ENCODE measurements at places on chromosomes 5 and 9. TPM values are rescaled to one million over a fixed set of nuclear protein-coding genes. Genes with fewer than 3 reads are reported as not detected.

DNA sequence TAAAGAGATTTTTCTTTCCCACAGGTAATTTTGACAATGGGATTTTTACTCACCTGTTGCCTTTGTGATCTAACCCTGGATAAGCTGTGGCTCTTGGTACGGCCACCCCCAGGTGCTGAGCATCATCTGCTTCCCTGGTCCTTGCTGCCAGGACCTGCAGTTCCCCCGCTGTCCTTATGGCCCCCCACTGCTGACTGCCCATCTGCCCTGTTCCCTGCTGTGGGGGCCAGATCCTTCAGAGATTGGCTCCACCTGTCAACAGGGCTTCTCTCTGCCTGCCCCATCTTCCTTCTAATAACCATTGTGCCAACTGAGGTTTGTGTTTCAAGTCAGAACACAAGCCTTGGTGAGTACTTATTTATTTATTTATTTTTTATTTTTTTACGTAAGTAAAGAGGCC lies 183.3 kb downstream of the MAPKAP1 start:
- no peak for DNase-seq

DNA sequence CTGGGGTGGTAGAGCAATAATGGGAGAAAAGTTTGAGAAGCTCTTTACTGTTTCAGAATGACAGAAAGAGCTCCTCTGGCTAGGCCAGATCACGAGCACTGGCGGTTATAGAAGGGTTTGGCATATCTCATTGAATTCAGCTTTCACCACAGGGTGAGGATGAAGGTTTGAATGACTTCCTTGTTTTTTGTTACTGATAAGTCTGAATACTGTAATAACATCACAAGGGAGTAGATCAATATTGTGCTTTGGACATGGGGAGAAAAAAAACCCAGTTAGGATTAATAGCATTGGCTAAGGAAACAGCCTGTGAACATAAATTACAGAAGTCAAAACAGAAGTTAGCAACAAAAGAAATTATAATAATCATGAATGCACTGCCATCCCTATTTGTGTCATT lies 9.4 kb downstream of the PHAX start:
- no peak for DNase-seq

- no peak for DNase-seq
These were observed 119.4 kb upstream of the ACTBL2 start for GRCh38 chr5:57601996-57602395.

DNA sequence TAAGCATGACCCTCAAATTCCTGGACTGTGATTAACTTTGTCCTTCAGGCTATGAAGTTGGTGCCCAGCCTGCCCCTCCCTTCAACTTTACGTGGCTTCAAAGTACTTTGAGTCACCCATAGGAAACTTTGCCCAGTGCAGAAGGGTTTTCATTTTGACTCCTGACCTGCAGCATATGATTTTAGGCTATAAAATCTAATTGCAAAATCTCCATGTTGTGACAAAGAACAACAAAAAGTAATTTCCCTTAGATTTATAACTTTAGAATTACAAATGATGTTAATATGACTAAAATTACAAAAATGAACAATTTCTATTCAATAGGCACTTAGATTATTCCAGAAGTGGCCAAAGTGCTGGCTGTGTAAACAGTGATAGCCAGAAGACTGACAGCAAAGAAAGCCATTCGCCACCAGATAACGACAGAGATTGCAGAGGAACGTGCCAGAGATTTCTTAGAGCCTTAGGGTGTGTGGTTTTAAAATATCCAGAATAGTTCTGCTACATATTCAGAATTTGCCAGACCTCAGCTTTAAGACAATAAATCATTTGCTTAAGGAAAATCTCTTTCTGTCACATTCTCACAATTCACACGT lies 197.4 kb downstream of the SEMA5A start:
- DNase-seq, result no peak

DNA sequence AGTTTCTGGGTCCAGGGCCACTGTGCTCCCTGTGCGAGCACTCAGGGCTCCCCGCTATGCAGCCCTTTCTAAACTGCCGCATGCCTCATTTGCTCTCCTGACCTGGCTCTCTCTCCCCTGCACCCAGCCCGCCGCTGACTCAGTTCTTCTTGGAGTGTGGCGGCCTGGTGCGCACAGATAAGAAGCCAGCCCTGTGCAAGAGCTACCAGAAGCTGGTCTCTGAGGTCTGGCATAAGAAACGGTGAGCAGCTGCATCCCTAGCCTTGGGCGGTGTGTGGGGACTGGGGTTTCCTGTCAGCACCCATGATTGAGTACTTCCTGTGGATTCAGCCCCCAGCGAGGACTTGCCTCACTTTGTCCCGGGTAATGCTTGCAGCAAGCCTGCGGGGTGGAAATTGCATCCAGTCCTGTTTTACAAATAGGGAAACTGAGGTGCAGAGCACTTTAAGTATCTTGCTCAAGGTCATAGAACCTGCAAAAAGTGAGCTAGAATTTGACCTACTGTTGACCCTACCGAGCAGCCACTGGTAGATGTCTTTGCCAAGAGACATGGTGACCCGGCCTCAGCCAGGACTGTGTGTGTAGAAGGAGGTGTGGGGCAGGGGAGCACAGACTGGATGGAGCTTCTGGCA lies 27.9 kb downstream of the USP20 start:
- DNase-seq, result no peak

IFNK gene
- total RNA-seq, result not detected

IRX1 gene
- total RNA-seq, result 1.2 TPM
